Smooth muscle cell of the brain vasculature (primary cell): ENCODE measurements at places on chromosomes 7 and 10.

DNA sequence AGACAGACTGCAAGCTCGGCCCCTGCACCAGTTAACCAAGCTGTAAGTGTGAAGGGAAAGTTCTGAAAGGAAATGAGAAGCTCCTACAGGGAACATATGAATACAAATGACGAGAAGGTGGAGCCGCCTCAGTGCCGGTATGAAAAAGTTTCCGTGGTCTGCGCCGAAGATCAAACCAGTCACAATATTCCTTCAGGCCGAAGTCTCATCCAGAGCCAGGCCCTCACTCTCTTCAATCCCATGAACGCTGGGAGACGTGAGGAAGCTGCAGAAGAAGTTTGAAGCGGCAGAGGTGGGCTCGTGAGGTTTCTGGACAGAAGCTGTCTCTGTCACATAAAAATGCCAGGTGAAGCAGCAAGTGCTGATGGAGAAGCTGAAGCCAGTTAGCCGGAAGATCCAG, 71.9 kb downstream of the CFAP46 start:
- DNase-seq, result no peak

DNA sequence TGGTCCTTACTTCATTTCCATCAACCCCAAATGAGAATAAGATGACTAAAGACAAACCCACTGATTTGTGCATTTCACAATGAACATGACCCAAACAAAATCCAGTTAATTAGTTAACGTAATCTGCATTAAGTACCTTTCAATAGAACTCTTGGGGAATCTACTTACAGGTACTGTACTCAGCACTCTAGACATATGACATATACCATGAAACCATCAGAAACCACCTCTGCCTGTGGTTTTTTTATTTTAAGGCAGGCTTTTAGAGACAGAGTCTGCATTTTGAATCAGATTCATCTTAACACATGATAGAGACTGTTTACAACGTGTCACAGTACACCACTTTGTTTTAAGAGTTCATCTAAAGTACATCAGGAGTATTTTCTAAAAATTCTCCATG, 168.4 kb downstream of the BTAF1 start:
- DNase-seq, result no peak

DNA sequence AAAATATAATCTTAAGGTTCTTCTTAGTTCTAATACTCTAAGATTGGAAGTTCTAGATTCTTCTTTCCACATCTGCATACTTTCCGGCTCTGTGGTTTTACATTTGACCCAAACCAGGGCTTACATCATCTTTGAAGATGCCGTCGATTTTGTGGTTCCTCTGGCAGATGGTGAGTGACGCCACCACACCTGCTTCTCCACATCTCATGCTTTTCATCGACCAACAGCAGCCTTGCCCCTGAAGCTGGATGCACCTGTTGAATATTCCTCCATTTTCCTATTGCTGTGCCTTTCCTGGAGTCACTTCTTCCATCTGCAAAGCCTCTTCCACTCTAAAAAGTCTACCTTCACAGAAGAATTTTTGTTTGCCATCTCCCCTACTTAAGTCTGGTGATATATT, 121.3 kb downstream of the PRKCQ start:
- DNase-seq, result no peak

GRCh38 chr10:26488344-26488743, 50.2 kb downstream of the APBB1IP start:
- DNase-seq, result no peak

DNA sequence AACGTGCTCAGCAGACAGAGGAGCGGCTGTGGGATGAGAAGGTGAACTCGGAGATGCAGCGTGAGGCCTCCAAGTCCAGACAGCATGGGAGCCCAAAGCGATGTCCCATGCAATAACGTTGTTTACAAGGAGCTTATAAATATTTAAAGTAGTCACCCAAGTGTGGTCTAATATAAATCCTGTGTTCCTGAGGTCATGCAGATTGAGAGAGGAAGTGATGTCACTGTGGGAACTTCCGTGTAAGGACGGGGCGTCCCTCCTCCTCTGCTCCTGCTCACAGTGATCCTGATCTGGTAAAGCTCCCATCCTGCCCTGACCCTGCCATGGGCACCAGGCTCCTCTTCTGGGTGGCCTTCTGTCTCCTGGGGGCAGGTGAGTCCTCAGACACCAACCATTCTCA, 94.7 kb upstream of the PRSS58 start:
- DNase-seq, result no peak

GRCh38 chr7:97697396-97697795, 34.5 kb upstream of the TAC1 start:
- no peak for DNase-seq

- no peak for DNase-seq
These were observed 1020.6 kb downstream of the XPNPEP1 start for GRCh38 chr10:108902619-108903285.

GRCh38 chr10:1605121-1605520, 132.2 kb downstream of the ADARB2 start:
- DNase-seq, result no peak

- DNase-seq, result no peak
These were observed 232.0 kb downstream of the SDK1 start for GRCh38 chr7:3533040-3533439.

GRCh38 chr10:13658264-13658663, 71.5 kb downstream of the PRPF18 start:
- DNase-seq, result no peak

GRCh38 chr10:126170776-126171175, 217.5 kb downstream of the ADAM12 start:
- no peak for DNase-seq

DNA sequence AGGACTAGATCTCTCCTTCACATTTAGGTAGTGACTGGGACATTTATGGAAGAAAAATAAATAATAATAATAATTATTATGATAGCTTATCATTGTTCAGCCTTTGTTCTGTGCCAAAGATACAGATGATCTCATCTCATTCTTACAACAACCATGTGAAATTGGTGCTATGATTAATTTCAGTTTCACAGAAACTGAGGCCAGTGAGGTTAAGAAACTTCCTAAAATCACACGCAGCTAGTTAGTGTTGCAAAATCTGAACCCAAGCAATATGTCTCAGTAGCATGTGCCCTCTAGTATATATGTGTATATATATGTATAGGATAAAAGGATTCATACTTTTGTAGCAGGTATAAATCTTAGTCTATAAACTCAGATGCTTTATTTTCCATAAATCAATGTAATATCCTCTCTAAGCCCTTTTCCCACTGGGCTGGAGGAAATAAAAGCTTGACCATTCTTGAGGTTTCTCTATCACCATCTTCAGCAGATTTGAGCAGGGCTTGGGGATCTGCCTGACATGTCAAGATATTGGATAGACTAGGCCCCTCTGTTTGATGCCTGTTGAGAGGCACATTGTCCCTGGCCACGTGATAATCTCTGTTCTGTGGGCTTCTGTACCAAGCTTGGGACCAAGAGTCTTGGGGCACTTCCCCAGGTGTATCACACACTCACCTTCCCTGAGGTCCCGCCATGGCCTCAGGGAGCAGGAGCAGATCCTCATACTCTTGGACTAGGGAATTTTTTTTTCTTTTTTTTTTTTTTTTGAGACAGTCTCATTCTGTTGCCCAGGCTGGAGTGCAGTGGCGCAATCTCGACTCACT, 172.6 kb upstream of the NRP1 start:
- no peak for DNase-seq

DNA sequence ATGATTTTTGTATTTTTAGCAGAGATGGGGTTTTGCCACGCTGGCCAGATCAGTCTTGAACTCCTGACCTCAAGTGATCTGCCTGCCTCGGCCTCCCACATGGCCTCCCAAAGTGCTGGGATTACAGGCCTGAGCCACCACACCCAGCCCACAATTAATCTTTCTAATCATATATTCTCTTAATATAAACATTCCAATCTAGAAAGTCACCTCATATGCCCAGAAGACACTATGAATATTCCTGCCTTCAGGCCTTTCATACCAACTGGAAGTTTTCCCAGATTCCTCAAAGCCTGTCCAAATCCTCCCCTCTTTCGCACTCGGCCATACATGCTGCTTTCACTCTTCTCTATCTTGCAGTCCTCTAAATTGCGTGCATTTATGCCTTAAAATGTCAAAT, 32.6 kb downstream of the PDZD8 start:
- no peak for DNase-seq

DNA sequence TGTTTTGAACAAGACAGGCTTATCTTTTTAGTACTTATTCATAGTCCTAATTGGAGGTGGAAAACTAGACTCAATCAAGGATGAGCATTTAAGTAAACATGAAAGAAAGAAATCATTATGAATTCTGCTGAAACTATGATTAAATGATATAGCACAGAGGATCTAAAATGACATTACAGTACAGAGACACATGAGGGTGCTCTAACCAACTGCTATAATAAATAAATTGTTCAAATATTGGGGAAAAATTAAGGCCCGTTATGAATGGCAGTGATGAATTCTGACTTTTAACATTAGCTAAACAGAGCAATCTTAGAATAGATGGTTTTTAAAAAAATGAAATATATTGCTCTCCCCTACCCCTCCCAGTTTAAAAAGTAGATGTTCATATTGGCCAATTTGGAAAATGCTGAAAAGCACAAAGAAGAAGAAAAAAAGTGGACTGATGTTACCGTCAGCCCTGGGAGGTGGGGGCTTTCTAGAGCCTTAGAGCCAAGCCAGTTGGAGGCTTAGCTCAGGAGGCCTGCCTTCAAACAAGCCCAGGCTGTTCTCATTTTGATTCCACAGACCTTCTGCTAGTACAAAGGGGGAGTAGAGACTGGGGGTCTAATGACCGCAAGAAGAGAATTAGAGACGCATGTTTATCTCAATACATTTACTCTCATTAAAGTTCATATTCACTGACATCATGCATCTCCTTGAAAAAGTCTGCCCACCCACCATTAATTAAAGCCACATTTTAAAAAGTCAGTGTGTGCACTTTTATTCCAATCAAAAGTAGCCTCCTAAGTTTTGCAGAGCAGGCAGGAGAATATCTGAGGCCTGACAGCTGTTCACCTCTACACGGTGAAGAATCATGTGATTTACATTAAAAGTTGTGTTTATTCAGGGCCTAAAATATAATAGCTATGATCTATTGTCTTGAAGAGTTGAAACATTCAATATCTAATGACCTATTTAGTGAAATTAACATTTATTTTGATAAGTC, 10.0 kb downstream of the WNT2 start:
- no peak for DNase-seq

- no peak for DNase-seq
These were observed 263.4 kb downstream of the INHBA start for GRCh38 chr7:41439515-41439879.

DNA sequence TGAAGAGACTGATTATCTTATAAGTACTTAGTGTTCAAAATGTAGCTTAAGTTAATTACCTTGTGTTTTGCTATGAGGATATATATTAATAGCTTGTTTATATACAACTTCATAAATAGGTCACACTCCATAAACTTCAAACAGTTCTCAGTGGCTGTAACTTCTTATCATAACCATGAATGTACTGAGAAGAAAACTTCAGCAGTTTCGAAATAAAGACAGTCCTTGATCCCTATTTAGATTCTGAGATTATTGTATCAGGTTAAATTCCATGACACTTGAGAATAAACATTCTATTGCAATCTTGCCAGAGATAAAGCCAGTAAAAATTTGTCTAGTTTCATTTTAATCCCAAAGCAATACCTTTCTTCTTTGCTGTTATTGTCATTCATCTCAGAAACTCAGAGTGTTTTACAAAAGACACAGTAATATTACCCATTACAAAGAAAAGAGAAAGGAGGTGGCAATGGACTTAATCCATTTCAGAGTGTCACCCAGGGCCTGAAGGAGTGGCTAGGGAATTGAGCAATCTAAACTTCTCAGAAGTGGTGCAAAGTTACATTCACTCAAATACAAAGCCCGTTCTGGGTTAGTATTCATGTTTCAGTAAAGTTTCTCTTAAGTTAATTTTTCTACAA, 403.6 kb downstream of the SEMA3D start:
- no peak for DNase-seq

- DNase-seq, result peak; percentile 96
These were observed 27.3 kb downstream of the TFAM start for GRCh38 chr10:58412502-58412961.

GRCh38 chr7:47726047-47726726, 144.3 kb upstream of the TNS3 start:
- DNase-seq, result no peak

DNA sequence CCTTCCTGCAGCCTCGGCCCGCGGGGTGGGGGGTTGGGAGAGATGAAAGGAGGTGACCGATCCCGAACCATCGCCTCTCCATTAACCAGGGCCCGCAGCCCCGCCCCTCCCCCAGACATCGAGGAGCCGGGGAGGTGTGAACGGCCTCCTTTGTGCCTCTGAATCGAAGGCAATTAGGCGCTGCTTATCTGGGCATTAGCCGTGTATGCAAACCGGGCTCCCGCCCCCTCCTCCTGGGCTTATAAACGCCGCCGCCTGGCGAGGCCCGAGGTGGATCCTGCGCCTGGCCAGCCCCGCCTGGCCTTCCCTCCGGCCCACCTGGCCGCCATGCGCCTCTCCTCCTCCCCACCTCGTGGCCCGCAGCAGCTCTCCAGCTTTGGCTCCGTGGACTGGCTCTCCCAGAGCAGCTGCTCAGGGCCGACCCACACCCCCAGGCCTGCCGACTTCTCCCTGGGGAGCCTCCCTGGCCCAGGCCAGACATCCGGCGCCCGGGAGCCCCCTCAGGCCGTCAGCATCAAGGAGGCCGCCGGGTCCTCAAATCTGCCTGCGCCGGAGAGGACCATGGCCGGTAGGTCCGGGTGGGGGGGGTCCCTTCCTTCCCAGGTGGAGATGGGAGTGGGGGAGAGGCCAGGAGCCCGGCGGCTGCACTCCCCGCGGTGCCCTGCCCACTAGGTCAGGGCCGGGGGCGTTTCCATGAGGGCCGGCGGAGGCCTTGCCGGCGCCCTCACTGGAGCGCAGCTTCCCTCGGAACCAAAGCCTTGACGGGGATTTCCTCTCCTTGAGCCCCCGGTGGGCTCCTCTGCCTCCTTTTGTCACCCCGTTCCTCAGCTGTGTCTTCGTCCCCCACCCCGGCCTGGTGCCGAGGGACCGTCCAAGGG, at the start of gene VENTX:
TSS of gene VENTX (plus strand) at position 268 of the 878 bp plus-strand sequence. CDS start at position 328, 60 bp downstream.
- DNase-seq, result no peak

DNA sequence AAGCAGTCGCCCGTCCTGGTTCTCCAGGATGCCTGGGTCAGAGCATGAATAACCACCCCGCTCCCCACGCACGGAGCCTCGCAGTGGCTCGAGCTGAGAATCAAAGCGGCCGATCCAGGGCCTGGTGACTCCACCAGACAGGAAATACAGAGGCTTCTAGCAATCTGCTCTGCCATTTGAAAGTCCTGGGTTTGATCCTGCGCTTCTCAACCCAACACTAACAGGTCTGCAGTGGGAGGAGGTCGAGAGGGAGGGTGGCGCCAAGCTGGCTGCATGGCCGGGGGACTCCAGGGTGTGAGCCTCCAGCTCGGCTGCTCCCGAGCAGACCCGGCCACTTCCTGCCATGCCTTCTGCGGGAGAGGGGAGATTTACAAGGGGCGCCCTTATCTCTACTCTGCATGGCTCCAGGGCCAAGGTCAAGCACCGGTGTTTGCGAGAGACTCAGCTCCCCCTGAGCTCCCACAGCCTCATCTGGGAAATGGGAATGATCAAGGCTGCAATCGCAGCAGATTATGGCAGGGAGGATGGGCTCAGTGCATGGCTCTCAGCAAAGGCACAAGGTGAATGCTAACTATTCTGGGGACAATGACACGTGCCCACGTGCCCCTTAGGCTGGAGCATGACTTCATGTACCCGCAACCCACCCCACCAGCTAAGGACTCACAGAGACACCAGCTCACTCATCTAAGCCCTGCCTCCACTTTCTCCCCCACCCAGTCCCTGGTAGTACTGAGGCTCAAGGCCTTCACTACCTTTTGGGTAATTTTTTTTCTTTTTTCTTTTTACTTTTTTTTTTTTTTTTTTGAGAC, 73.9 kb upstream of the TNRC18 start:
- no peak for DNase-seq
